ENCODE measurements at places on chromosomes 3 and 15.

DNA sequence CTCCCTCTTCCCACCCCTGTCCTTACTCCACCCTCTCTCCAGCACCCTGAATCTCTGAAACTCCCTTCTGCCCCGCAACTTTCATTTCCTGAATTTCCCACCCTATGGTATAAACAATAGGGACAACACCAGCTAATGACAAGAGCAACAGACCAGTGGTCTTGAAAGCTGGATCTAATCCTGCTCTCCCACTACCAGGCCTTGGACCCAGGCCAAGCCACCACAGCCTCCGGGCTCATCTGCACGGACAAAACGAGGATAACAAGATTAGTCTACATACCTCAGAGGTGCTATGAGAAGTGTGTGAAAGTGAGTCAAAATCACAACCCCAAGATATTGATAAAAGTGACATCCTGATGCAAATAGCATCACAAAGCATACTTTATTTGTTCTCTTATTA is 128.6 kb downstream of the ERC2 start:
- DNase-seq = no peak

- DNase-seq = peak; percentile 74
Measured at GRCh38 chr15:77040673-77041072, 30.2 kb downstream of the TSPAN3 start.

DNA sequence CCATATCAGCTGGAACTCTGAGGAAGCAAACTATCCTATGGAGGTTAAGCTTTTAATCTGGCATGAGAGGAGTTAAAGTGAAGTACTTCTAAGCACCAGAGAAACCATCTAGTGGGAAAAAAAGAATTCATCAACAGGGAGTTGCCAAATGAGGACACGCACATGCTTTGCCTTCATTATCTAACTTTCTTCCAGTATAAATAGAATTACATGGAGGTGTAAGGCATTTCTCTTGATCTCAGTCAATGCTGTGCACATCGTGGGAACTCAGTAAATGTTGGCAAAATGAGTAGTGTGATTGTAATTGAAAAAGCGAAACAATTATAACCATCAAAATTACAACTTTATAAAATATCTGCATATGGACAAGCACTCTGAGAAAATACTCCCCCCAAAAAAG is 8.0 kb upstream of the GSK3B start:
- no peak for DNase-seq

DNA sequence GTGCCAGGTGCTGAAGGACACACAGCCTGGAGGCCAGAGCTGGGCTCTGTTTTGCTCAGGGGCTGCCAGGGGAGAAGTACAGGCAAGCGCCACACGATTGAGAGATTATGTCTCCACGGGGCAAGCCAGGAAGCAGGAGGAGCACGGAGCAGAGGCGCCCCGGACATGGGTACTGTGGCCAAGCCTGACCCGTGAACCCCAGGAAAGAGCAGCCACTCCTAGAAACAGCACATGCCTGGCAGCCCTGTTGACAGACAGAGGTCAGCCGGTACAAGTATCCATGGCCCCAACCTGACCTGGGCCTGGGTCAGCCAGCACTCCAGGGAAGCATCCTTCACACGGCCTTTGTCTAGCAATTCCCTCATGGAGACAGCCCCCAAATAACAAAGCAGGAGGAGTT is 89.4 kb downstream of the ADAMTS17 start:
- DNase-seq = no peak

GRCh38 chr3:138439646-138440045 is 5.2 kb downstream of the ESYT3 start:
- no peak for DNase-seq

- DNase-seq = no peak
Measured at GRCh38 chr3:15797642-15798303, at the start of gene ANKRD28. TSS of gene ANKRD28 (minus strand) at chr3:15797979. CDS start at chr3:15796521, 1,458 bp downstream.

DNA sequence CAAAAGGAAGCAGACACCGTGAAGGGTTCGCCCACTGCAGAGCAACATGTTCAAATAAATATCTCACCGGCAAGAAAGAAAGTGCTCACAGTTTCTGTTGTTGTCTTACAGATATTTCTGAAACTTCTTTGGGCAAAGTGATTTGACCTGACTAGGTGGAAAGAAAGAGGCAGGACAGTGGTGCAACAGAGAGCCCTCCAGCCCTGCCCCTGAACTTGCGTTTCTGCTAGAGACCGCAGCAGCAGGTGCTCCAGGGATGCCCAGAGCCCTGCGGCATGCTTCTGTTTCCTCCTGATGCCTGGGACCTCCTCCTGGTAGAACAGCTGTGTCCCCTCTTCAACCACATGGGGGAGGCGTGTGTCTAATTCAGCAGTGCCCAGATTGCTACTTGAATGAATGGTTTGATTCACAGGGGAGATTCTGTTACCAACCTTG is 123.4 kb downstream of the ATP10A start:
- DNase-seq = peak; percentile 89

DNA sequence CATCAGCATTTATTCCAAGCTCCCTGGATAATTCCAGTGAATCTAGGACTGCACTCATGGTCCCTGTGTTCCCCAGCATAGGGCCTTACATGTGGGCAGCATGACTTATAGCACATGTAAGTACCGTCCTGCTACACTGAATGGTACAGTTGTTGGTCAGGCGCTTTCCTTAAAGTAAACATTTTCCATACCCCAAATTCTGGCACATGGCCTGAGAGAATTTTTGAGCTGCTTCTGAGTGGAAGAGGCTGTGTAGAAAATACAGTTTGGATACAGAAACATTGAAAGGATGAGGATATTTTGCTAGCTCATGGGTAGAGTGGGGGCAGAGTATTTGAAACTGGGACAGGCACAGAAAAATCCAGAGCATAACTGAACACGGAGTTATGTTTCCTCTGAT is 27.6 kb downstream of the CORO2B start:
- DNase-seq = no peak

DNA sequence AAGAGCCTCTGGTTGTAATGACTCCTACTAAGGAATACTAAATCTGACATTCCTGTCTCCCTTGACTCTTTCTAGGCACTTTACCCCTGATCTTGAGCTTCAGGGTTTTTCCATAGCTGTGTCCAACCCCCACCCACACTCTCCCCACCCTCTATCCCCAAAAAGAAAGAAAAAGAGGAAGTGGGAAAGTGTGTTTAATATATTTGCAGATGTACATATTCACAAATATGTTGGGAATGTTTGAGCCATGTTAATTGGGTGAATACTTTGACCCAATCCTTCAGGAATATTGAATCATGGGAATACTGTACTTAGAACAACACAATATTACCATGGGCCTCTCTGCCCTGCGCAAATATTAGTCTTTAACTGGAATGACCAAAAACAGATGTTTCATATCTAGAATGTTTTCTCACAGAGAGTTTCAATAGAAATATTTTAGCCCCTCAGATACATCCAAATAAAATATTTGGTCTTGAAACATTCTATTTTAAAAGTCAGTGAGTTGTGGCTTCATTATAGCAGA is 19.8 kb upstream of the PFN2 start:
- no peak for DNase-seq

DNA sequence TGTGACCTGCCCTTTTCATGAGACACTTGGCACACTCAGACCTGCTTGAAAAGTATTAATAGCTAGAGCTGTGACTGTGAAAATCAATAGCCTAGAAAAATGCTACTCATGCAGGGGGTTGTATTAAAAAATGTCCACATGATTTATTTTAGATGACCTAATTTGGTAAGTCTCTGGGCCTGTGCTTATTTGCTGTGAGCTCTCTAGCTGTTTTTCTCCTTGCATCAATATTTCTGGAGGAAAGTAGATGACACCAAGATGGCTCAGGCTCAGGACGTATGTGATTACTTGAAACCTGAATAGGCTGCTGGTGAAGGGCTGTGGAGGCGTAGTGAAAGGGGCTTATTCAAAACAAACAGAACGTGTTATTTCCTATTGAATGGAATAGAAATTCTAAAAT is 29.5 kb downstream of the KCNAB1 start:
- DNase-seq = peak; percentile 42

DNA sequence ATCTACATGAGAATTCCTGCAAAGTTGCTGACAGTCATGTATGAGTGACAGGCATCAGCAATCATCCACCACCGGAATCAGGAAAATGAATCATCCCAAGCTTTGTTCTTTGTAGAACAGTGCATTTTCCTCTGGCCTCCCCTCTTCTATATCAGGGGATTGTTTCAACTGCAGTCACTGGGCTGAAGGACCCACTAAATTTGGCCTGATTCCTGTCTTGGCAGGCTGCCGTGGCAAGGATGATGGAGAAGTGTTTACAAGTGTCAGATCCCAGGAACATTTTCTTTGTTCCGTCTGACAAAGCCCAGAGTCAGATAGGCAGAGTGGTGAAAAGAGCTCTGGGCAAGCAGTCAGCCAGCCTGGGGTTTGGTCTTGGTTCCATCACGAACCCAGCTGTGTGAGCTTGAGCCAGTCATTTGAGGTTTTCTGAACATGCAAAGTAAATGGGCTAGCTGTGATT is 175.1 kb upstream of the TSC22D2 start:
- no peak for DNase-seq
